Activated CD4-positive, alpha-beta memory T cell treated with anti-CD3 and anti-CD28 coated beads for 36 hours (primary cell): ENCODE measurements at places on chromosomes 7 and 10. TPM values are rescaled to one million over a fixed set of nuclear protein-coding genes. Genes with fewer than 3 reads are reported as not detected.

DNA sequence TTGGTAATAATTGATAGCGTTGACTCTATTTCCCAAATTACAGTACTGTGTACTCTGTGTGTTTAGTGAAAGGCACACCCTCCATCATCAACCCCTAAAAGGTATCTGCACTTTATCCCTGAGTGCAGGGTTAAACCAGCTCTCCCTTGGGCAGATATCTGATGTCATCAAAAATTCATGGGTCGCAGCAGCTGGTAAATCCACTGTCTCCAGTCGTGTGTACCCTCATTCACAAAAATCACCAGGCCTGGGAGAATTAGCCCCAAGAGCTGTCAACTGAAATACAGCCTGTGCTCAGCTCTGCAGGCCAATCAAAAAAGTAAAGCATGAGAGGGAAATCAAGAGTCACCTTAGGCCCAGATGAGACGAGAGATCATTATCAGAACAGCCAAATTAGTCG lies 103.7 kb downstream of the HIP1 start:
- DNase-seq = no peak

DNA sequence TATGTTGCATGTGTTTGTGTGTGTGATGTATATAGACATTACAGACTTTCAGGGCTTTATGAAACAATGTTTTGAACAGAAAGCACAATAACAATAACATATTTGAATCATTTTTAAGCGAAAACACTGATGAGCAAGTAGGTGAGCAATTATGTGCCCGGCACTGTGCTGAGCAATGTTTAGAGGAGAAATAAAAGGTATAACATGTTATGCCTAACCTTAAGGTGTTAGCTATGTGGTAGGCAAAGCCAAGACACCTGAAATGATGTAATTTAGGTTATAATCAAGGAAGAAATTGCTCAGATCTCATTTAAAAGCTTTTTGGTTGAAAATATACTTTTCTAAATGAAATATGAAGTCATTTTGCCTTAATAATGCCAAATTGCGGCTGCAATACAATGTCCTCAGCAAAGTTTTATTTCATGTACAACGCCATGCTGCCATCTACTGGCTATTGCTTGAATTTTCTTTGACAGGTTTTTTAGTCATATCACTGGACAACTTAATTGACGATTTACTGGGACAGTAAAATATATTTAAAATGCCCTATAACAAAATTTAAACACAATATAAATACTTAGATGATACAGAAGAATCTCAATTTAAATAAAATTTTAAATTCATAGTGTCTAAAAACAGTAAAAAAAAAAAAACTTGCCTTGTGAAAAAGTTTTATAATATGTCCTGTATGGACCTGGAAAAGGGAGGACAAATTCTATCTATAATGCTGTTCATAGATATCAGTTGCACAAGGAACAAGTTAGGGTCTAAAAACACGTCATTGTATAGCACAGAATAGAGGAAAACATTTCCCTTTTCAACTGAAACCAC lies 131.1 kb upstream of the CDK1 start:
- peak; percentile 27 for DNase-seq

MRLN gene
- not detected for total RNA-seq

- no peak for DNase-seq
Observed at GRCh38 chr7:157494506-157495176, 157.8 kb downstream of the DNAJB6 start.

RBP3 gene
- not detected for total RNA-seq

DNA sequence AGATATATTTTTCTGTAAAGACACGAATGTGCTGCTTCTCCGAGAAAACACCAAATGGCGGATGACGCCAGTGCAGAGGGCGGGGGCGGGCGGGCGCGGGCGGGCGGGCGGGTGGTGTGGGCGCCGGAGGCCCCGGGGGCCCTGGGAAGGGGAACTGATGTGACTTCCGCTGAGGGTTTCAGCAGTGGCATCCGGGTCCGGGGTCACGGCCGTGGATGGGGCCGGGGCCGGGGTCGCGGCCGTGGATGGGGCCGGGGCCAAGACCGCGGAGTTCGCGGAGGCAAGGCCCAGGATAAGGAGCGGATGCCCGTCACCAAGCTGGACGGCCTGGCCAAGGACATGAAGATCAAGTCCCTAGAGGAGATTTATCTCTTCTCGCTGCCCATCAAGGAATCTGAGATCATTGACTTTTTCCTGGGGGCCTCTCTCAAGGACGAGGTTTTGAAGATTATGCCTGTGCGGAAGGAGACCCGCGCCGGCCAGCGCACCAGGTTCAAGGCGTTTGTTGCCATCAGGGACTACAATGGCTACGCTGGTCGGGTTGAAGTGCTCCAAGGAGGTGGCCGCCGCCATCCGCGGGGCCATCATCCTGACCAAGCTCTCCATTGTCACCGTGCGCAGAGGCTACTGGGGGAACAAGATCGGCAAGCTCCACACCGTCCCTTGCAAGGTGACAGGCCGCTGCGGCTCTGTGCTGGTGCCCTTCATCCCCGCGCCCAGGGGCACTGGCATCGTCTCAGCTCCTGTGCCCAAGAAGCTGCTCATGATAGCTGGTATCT lies 20.3 kb upstream of the IGF2BP3 start:
- peak; percentile 65 for DNase-seq

- DNase-seq = no peak
Observed at GRCh38 chr7:3027005-3027845, 16.4 kb downstream of the CARD11 start.

- DNase-seq = no peak
Observed at GRCh38 chr10:77673101-77673500, 35.5 kb upstream of the KCNMA1 start.

GRCh38 chr10:78869508-78870454 lies 199.0 kb upstream of the ZMIZ1 start:
- DNase-seq = no peak

- DNase-seq = no peak
Observed at GRCh38 chr7:107543338-107543993, 20.3 kb downstream of the COG5 start.

DNA sequence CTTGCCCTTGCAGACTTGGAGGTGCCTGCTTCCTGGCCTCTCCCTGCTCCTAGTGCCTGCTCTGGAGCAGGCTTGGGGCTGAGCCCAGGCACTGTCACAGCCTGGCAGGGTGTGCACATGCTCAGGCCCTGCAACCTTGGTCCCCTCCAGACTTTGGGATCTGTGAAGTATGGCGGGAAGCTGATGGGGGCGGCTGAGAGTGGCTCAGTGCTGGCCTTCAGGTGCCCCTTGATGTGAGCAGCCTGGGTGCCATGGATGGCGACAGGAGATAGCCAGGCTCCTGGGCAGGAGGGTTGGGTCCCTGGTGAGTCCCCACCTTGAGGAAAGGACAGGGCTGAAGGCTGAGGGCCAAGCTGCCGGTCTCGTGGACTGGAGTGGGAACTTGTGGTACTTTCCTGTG lies 700.4 kb upstream of the KCND2 start:
- no peak for DNase-seq

TMEM176A gene
- not detected for total RNA-seq

GRCh38 chr10:114103284-114103683 lies 59.6 kb downstream of the ADRB1 start:
- DNase-seq = no peak

DNA sequence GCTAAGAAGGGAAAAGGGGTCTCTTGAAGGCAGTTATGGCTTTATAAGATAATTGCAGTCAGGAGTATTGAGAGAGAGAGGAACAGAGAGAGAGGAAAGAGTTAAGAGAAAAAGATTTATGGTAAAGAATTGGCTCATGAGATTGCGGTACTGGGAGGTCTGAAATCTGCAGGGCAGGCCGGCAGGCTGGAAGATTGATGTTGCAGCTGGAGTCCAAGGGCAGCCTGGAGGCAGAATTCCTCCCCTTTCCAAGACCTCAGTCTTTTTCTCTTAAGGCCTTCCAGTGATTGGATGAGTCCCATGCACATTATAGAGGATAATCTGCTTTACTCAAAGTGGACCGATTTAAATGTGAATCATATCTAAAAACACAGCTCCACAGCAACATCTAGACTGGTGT lies 68.4 kb downstream of the HACD1 start:
- no peak for DNase-seq

GRCh38 chr7:159104188-159104920 lies 40.3 kb downstream of the VIPR2 start:
- DNase-seq = no peak

GRCh38 chr10:66925896-66926715 lies at the start of gene LRRTM3:
TSS of gene LRRTM3 (plus strand) at chr10:66926036.
- peak; percentile 38 for DNase-seq

CLCN1 gene
- total RNA-seq = 0.17 TPM

GRCh38 chr7:91852263-91852741 lies 28.2 kb downstream of the MTERF1 start:
- DNase-seq = no peak

VAX1 gene
- not detected for total RNA-seq
